CD4-positive, alpha-beta memory T cell (primary cell): ENCODE measurements at places on chromosomes 3 and 15. TPM values are rescaled to one million over a fixed set of nuclear protein-coding genes. Genes with fewer than 3 reads are reported as not detected.

GRCh38 chr3:43288366-43288765 is 2.0 kb downstream of the SNRK start:
- H3K4me1 ChIP-seq = peaks cover 53% of the 10 kb centered on the region
- peak; percentile 41 for DNase-seq
- peak overlapping the region; percentile 78 for H3K27ac ChIP-seq
- no peaks in the 10 kb centered on the region for H3K36me3 ChIP-seq

GRCh38 chr3:65303431-65303830 is 615.6 kb upstream of the ADAMTS9 start:
- H3K4me1 ChIP-seq = no peaks in the 10 kb centered on the region
- no peaks in the 10 kb centered on the region for H3K27me3 ChIP-seq
- H3K27ac ChIP-seq = no peak overlapping the region
- H3K36me3 ChIP-seq = no peaks in the 10 kb centered on the region
- no peak for DNase-seq

- no peak overlapping the region for H3K4me3 ChIP-seq
- no peaks in the 10 kb centered on the region for H3K27me3 ChIP-seq
- no peak for DNase-seq
- H3K27ac ChIP-seq = peak overlapping the region; percentile 96
- no peaks in the 10 kb centered on the region for H3K36me3 ChIP-seq
Measured at GRCh38 chr3:177361081-177361938, 164.0 kb upstream of the TBL1XR1 start.

THRB gene
- total RNA-seq = not detected

C3orf85 gene
- total RNA-seq = not detected
